ENCODE measurements at places on chromosomes 4 and X.

DNA sequence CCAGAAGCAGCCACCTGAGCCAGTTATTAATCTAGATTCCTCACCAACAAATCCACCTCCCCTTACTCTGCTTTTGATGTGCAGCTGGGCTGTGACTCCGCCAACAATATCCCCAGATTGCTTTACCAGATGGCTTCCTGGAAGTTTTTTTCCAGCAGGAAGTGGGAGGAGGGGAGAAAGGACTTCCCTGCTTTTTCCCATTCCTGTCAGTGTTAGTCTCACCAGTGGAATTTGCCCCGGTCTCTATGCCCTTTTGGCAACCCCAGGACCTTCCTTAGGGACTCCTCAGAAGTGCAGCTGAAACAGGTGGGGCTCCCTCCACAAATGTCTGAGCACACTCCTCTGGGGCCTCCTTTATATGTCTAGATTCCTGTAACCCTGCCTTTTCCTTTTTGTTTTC is 465.2 kb upstream of the IGFBP7 start:
- no peak for DNase-seq

DNA sequence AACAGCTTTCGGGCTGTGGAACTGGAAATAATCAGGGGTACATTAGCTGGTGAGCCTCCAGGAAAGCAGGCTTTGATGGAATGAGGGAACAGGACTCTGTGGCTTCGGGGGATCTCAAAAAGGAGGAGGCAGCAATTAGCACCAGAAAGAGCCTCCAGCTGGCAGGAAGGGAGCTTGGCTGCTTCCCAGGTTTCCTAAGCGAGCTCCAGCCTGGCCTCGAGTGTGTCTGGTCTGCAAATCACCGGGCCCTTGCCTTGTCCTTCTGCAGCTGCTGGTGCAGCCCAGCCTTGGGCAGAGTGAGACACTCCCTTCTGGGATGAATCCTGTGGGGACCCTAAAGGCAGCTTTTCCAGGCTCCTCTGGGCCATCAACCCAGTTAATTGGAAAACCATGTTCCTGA is 10.7 kb upstream of the PDHA1 start:
- no peak for DNase-seq

DNA sequence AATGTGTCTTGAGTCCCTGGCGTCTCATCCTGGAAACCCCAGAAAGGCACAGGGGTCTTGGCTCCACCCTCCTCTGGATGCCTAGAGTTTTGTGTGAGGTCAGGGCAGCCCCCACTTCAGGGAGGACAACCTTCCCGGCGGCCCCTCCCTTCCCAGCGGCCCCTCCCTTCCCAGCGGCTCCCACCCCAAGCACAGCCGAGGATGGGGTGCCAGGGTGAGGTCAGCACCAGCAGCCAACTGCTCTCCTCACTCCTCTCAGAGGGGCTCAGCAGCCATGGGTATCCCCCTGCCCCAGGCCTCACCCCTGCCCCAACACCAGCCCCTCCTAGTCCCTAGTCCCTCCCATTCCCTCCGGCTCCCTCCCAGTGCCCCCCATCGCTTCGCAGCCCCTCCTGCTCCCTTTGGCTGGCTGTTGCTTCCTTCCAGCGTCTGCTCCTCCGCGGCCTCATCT is 17.4 kb downstream of the DGKQ start:
- DNase-seq = no peak

DNA sequence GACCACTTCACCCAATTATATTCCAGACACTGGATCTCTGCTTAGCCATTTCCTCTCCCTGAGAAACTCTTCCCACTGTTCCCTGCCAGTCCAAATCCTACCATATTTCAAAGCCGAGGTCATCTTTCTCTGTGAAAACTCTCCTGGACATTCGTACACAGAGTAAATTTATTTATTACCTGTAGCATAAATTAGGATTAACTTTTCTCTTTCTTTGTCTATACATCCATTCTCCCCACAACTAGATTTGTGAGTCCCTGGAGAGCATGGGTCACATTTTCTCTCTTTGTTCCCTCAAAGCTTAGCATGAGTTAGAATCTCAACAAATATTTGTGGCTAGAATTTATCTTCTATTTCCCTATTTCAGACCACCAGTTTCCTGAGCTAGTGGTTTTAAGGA is 27.8 kb upstream of the SMIM10 start:
- DNase-seq = no peak

- no peak for DNase-seq
These were observed 7.5 kb upstream of the HAUS7 start for GRCh38 chrX:153477901-153478300.

- DNase-seq = no peak
These were observed 138.9 kb downstream of the NPNT start for GRCh38 chr4:106034220-106034619.

- no peak for DNase-seq
These were observed 404 bp downstream of the PPP2R3B start for GRCh38 chrX:386239-386767.

DNA sequence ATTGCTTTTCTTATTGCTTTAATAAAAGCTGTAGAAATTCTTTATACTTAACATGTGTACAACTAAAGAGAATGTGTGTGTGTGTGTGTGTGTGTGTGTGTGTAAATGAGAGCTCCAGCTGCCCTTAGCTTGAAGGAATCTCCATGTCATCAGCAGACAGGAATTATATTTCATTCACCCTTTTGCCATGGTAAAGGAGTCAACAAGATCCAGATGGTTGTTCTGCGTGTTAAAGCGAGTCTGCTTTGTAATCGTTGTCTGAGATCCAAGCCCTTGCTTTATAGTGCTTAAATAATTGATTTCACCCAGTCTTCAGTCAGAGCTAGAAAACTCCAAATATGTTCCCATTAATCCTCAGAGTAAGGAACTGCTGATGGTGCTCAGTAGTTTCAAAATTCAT is 285.5 kb downstream of the PDGFC start:
- DNase-seq = no peak

DNA sequence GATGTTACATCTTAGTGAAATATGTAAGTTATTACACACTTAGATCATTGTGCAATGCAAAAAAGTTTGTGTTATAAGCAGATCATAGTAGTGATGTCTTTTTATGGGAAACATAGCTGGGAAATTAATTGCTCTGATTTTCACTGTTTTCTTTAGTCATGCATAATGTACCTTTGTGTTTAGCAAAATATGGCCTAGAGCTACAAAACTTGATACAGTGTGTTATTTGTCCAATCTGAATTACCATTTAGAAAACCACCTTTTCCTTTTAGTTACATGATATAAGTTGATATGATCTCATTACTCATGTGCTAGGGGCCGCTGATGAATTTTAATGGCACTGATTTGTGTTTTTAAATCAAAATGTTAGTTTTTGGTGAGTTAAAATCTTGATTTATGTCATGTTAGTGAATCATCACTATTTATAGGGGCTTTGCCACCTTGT is 2.0 kb downstream of the BMPR1B start:
- no peak for DNase-seq

DNA sequence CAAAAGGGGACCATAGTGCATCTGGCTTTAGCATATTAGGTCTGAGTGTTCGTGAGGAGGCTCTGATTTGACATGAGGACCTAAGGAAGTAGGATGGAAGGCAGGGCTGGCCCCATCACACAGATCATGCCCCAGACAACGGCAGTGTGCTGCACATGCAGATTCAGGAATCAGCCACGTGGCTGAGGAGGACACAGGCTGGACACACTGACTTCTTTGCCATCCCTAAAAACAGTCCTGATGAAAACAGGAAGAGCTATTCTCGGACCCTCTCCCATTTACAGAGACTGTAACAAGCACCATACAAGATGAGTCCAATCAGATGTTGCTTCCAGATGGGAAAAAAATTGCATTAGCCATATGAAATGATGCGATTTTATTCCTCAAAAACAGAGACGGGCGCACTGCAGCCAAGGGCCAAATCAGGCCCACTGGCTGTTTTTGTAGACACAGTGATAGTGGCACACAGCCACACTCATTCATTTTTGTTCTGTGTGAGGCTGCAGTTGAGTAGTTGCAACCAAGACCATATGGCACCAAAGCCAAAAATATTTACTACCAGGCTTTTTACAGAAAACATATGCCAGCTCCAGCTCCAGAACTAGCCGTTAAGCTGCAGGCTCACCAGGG is 41.0 kb downstream of the ACSL1 start:
- no peak for DNase-seq
